Jurkat, Clone E6-1 (cell line): ENCODE measurements at places on chromosomes 12 and 14.

DNA sequence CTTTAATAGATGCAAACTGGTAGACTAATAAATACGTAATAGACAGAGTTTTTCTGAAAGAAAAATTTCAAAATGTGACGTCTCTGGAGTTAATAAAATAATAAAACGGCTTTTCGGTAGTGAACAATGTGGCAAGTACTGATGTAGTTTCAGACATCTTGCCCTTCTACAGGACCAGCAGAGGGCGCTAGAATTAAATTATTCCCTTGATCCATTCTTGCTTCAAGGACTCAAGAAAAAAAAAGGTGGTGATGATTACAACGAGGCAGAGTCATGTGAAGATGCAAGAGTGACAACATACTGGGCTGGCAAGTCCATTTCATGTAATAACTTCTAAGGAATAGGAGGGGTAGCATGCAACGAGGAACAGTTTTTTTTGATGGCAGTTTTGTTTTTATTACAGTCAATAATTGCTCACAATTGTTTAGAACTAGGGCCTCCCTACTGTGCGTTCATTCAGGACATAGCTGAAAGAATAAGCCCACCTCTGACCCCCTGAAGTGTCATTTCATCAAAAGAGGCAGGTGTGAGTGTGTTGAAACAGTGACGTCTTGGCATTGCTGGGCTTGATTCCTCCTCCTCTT lies 101.0 kb upstream of the GZMB start:
- peak; percentile 64 for DNase-seq

- no peak for DNase-seq
These were observed 31.2 kb downstream of the FIGNL2 start for GRCh38 chr12:51817027-51817953.

- DNase-seq, result no peak
These were observed 31.5 kb downstream of the FBXL14 start for GRCh38 chr12:1562813-1563407.

DNA sequence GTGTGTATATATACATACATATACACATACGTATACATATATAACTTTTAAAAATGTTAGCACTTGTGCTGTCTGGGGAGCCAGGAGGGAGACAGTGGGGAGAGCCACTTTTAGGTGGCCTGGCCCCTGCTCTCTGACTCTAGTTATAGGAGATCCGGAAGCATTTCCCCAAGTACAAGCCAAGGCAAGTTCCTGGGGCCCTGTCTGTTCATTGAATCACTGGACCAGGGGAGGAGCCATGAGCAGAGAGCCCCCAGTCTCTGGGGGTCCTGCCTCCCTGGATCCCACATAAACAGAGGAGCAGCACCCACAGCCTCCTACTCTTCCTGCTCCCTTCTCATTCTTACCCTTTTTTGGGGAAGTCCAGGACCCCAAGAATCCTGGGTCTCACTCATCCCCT lies 45.4 kb upstream of the TMED10 start:
- DNase-seq, result no peak

DNA sequence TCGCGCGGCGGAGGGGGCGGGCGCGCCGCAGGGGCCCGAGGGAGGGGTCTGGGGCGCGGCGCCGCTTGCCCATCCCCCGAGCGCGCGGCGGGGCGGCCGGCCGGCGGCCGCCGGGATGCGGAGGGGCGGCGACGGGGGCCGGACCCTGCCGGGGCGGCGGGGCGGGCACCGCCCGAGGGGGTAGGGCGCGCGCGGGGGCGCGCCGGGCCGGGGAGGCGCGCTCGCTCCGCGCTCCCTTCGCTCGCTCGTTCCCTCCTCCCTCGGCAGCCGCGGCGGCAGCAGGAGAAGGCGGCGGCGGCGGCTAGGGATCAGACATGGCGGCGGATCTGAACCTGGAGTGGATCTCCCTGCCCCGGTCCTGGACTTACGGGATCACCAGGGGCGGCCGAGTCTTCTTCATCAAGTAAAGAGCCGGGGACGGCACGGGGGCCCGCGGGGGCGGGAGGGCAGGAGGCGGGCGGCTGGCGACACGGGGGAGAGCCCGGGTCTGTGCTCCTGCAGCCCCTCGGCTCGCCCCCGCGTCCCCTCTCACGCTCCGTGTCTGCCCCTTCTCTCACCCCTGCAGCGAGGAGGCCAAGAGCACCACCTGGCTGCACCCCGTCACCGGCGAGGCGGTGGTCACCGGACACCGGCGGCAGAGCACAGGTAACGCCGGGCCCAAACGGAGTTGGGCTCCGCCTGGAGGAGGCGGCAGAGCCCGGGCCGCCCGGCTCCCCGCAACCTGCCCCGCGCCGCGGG lies at the start of gene PLEKHA5:
Gene PLEKHA5, plus strand, starts transcription at position 248 of the 738 bp plus-strand sequence. Its CDS starts 67 bp downstream, at position 315.
- DNase-seq, result peak; percentile 21

GRCh38 chr12:25764892-25765291 lies 193.6 kb upstream of the RASSF8 start:
- no peak for DNase-seq

DNA sequence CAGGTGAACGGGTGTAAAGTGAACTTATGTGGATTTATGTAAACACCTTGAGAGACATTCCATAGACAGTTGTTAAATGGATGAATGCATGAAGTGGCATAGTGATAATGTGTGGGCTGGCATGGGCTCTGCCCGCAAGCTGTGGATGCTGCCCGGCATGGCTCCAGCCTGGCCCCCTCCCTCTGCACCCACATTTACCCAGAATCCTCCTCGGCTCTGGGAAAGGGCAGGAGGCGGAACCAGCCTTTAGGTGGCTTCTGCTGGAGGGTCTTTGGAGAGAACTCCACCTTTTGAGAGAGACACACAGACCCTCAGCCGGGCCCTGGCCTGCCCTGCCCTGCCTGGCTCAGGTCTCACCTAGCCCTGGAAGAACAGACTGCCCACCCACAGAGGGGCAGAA lies 18.7 kb downstream of the RASAL1 start:
- no peak for DNase-seq

DNA sequence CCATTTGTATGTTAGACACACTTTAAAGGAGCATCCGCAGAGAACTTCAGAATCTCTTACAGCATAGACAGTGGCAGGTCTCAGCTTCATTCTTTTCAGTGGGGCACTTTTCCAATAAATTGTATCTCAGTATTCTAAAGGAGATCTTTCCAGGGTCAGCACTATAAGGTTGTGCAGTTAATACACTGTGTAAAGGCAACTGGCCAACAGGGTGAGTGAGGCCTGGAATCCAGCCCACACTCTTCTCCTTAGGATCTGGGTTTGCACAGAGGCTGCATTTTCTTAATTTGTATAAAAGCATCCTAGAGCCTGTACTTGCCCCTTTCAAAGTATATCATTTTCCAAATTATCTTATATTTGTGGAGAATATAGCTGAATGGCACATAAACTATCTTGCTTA lies 94.2 kb downstream of the MYF5 start:
- no peak for DNase-seq

GRCh38 chr12:95611676-95612309 lies 60.5 kb upstream of the USP44 start:
- no peak for DNase-seq

GRCh38 chr14:73606271-73606670 lies 6.0 kb upstream of the ACOT6 start:
- DNase-seq, result no peak

DNA sequence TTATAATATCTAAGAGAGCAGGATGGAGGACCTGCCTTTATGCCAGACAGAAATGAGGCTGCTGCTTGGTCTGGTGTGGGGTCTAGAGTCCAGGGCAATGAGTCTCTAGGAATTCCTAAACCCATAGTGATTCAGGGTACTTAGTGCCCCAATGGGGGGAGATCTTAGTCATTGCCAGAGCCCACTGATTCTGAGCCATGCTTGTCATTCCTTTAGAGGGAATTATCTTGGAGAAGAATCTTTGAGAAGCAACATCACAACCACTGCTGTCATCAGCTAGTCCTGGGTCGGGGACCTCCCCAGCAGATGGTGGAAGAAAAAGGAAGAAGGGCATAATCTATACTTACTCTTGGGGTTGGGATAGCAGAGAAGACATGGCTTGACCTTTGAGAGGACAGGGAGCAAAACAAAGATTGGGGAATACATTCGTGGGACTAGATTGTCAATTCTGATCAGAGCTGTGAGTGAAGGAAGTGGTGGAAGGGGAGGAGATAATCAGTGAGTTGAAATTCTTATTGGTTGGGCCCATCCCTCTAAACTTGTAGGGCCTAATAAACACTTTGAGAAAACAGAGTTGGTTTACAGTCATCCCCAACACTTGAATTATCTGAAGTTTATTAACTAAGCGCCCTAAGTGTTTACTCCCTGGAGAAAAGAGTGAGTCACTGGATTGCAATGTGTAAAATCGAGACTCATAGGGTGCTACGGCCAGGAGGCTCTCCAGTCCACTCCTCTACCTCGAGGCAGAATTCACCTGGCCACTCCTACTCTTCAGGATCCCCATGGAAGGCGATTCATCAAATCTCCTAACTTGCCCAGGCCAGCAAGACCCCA lies 3.0 kb upstream of the KRT3 start:
- no peak for DNase-seq

DNA sequence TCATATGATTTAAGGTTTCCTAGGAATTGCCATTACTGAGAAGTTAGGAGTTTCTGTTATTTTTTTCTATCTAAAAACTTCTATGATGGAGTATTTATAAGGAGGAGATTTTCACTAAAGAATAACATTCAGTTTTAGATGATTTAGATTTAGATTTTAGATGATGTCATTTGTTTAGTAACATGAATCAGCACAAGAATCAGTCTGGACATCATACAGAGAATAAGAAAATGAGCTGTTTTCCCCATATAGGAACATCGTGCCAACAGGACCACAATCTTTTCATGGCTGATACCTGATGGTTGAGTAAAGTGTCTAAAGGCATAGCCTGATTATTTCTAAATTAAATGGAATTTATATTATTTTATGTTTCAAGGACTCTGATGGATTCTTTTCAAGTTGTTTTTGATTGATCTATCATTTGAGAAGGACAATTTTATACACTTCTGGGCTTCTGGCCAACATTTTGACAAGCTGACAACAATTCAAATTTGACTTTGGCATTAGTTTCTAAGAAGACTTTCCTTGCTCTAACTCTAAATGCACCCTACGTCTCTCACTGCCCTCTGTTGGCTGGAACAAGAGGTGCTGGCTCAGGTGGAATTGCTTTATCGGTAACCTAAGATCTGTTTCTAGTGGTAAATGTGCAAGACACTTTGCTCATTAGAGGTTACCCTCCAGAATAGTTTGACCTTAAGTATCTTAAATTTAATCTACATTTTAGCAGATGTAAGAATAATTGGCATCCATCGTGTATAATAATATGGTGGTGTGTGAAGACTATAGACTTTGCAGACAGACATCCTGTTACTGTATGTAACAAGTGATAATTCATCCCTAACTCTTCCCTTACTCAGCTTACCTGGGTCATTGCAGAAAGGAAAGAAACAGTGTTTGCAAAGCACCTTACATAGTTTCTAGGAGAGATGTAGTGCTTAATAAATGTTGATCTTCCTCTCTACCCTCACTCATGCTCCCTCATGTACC lies 42.8 kb upstream of the CPSF6 start:
- no peak for DNase-seq

GRCh38 chr12:22103418-22103817 lies 57.4 kb downstream of the CMAS start:
- DNase-seq, result no peak

- no peak for DNase-seq
These were observed 97.7 kb downstream of the RMST start for GRCh38 chr12:97560350-97560749.

GRCh38 chr14:89563471-89563870 lies 146.4 kb upstream of the FOXN3 start:
- no peak for DNase-seq

DNA sequence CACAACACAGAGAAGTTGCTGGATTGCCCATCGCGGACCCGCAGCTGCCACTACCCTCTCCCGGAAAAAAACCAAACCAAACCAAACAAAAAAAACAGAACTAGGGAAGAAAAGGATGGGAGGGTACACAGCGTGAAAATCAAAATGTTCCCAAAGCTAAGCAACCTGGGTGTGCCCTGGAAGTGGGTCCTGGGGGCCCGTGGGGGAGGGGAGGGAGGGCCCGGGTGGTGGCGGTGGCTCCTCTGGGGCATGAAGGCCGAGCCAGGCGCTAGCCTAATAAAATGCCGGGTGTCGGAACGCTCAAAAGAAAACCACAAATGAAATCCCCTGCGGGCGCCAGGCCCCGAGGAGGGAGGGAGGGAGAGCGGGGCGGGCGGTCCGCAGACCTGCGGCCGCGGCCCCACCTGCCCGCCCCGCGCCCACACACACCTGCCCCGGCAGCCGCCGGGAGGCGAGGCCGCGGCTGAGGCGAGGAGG lies 787 bp downstream of the HECTD4 start:
- no peak for DNase-seq

DNA sequence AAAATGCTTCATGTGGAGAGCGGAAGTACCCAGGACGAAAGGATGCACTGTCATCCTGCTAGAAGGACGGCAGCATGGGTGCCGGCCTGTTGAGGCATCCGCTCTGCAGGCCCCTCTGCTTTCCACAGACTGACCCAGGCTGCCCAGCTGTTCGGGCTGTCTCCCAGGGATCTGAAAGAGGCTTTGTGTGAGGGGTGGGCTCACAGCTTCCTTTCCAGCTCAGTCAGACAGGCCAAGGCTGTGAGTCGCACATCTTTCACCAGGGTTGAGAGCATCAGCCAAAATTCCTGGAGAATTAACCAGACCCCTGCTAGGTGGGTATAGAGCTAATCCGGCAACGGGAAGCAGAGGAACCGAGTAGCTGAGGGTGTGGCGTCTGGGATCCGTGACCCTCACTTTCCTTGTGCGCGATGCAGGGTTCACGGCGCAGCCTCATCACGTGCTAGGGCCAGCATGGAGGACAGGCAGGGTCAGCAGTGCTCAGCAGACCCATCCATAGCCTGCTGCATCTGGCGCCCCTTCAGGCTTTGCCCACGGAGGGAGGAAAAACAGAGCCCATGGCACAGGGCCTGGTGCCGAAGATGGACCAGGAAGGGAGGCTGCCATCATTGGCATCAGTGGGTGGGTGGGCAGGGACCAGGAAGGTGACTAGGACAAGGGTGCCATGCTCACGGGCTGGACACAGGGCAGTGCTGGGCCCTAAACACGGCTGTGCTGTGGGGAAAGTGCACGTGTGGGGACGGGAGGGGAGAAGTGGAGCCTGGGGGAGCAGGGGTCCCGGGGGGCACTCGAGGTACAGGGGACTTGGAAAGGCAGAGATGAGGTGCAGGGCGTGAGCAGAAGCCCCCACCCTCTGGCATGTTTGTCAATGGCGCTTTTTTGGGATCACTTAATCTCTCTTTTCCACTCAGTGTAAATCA lies 9.2 kb upstream of the SIVA1 start:
- no peak for DNase-seq
